ENCODE measurements at places on chromosomes 3 and 15.

GRCh38 chr3:42666022-42666421 is 12.5 kb downstream of the ZBTB47 start:
- no peak for DNase-seq

GRCh38 chr15:57084192-57084591 is 165.7 kb downstream of the TCF12 start:
- DNase-seq: no peak

DNA sequence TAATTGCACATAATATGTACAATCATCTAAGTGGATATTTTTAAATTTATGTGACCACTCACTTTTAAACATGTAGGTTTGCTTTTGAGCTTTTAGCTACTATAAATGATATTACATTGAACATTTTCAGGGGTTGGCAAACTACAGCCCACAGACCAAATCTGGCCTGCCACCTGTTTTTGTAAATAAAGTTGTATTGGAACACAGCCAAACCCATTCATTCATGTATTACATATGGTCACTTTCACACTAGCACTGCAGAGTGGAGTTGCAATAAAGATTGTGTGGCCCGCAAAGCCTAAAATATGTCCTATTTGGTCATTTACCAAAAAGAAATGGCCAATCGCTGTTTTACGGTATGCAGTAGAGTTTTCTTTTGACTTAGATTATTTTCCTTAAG is 21.2 kb downstream of the CMTM7 start:
- no peak for DNase-seq

DNA sequence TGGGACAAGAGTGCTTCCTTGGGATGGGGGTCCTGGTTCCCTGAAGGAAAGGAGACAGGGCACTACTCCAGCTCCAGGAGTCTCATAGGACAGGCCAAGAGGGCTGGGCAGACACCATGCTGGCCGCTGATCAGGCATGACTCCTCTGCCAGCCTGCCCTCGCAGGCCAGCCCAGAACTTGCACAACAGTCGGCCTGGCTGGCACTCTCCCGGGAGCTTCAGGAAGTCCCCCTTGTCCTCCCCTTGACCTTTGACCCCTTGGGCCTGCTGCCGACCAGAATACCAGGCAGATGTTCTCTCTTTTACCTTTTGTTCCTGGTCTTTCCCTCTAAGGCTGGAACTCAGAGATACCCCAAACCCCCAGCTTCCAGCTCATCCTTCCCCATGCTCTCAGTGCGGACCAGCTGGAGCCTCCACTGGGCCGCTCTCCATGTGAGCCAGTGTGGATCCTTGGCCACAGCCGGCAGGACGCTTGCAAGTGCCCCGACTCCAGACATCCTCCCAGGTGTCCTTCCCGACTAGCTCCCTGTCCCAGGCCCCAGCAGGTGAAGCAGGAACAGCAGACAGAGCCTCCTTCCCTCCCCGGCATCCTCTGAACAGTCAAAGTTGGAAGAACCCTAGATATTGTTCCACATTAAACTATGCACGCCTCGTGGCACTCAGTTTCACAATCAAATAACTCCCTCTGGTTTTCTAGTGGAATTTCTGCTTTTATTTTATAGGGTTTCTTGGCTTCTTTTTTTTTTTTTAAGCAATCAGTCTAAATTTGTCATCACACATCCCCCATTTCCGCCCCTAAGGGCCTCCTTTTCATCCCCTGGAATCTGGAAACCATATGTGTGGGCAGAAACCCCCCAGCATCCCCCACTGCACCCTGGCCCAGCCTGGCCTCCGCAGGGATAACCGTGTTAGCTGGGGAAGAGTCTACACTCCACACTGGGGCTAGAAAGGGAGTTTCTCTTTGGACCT is 15.7 kb downstream of the VPS18 start:
- DNase-seq: peak; percentile 86

DNA sequence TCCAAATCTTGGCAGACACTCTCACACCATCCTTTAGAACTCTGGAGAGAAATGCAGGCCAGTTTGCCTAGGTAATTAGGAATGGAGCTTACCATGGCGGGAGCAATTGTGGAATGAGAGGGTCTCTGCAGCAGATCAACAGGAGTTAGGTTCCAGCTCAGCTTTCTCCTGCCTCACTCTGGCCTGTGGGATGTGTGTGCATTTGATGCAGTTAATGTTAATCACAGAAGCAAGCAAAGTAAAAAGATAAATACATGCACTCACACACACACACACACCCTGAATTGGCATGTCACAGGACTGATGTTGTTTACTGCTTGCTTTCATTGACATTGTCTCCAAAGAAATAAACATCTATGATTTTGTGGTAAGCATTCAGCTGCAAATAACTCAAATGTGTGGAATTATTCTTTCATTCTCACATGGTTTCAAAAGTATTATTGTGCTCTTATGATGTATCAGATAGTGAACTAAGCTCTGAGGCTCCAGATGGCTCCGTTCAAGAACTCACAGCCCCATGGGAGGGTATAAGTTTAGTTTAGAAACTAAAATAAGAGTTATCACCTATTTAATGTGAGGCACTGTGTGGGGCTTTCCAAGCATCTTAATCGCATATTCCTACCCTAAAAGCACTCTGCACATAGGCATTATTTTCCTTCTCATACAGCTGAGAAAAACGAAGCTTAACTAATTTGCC is 31.3 kb upstream of the BFSP2 start:
- DNase-seq: no peak

GRCh38 chr15:70879401-70879800 is 12.8 kb downstream of the THAP10 start:
- no peak for DNase-seq

DNA sequence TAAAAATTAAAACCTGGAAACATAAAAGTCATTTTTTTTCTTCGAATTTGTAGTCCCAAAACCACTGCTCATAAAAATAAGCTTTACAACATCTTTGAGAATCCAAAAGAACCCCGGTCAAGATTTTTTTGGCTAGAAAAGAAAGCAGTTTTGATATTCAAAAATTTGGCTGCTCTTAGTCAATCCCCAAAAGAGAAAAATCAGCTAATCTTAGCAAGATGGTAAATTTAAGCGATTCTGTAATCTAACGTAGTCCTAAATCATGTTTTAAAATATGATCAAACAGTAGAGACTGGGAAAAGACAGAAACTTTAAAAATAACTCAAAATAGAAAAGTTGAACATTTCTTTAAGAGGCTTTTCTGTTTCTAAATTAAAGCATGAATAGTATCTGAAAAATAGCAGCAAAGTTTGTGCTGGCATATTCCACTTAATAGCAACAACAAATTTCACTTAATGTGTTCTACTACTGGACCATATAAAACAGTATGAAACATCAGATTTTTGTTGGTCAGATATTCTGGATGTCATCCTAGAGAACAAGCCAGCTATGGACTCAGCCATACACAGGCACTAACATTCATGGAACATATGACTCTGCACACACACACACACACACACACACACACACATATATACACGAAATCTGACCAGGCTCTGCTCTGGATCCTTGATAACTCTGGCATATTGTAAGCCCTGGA is 19.1 kb upstream of the NR2F2 start:
- DNase-seq: peak; percentile 60

- DNase-seq: no peak
Measured at GRCh38 chr15:53974813-53975212, 3.4 kb upstream of the UNC13C start.

GRCh38 chr3:128735287-128735686 is 9.3 kb downstream of the RAB7A start:
- no peak for DNase-seq

GRCh38 chr15:82177291-82178010 is 85.1 kb downstream of the EFL1 start:
- no peak for DNase-seq

GRCh38 chr3:3753416-3753815 is 45.8 kb upstream of the LRRN1 start:
- DNase-seq: no peak

GRCh38 chr3:150747886-150748683 is 14.9 kb downstream of the SIAH2 start:
- no peak for DNase-seq

- no peak for DNase-seq
Measured at GRCh38 chr15:94230883-94231722, at the start of gene MCTP2. TSS of gene MCTP2 (plus strand) at chr15:94231561. CDS start at chr15:94298266, 66,705 bp downstream.

DNA sequence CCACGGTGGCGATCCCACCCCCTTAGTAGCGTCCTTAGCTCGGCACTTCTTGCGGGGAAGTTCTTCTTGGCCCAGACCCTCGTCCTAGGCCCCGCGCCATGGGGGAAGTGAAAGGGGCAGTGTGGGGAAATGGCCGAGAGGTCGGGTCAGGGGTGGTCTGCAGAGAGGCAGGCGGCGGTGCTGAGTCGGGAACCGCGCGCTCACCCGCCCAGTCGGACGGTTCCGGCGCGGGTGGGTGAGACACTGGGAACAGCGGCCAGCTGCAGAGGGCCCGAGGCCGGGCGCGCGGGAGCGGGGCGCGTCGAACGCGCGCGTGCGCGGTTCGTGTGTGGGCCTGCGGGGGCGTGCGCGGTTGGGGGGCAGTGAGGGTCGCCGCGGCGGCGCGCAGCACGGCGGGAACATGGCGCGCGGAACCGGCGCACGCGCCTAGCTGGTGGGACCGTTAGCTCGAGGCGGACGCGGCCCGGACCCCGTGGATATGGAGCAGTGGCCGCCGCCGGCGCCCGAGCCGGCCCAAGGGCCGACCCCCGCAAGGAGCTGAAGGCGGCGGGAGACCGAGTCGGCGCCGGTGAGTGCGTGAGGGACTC is 246.9 kb downstream of the GOLGA6L6 start:
- DNase-seq: no peak

- DNase-seq: no peak
Measured at GRCh38 chr3:136247436-136247835, 2.7 kb upstream of the PCCB start.

DNA sequence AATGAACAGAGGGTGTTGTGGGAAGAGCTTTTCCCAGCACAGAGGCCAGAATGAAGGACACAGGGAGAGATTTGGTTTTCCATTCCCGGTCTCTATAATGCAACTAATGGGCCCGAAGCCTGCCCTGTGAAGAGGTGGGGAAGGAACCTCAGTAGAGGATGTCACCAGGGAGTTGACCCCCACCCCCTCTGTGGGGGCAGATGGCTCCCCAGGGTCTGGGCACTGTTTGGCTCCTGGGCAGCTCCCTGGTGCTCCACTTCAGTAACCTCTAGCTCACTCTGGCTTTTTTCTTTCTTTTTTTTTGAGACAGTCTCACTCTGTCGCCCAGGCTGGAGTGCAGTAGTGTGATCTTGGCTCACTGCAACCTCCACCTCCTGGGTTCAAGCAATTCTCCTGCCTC is 109.1 kb upstream of the DLG1 start:
- no peak for DNase-seq

- no peak for DNase-seq
Measured at GRCh38 chr3:174215456-174215855, 643.7 kb upstream of the NAALADL2 start.

DNA sequence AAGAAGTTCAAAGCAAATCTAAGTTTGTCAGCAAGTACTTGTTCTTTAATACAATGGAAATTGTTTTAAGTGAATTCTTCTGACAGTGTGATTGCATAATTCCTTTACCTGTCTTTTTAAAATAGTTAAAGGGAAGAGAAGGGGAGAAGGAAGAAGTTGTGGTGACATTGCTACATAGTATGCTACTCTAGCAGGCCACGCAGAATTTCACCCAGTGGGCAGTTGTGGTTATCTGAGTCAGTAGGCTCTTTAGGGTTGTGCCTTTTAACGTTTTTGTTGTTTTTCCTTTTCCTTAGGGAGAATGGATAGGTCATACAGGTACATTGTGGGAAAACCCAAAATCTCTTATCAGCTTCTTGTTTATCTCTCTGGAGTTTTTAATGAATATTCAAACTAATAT is 40.4 kb downstream of the KIF15 start:
- DNase-seq: no peak

- peak; percentile 94 for DNase-seq
Measured at GRCh38 chr15:81752974-81753373, 292.8 kb downstream of the MEX3B start.

DNA sequence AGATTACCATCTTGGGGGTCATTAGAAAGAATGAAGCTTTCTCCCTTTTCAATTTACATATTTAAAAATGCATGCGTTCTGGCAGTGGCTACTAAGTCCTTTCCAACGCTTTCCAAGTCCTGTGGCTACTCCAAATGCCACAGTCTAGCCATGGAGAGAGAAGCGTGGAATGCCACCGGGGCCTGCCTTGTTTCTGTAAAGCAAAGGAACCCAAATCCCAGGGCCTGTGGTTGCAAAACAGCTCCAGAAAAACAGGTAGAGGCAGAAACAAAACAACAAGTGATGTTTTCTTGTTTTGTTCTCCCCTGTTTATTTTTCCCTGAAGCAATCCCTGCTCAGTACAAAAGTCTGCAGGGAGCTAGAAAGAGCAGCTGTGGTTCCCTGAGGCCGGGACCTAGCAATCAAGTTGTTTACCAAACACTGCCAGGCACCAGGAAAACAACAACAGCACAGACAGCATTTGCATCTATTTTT is 85.5 kb downstream of the FOXP1 start:
- no peak for DNase-seq

DNA sequence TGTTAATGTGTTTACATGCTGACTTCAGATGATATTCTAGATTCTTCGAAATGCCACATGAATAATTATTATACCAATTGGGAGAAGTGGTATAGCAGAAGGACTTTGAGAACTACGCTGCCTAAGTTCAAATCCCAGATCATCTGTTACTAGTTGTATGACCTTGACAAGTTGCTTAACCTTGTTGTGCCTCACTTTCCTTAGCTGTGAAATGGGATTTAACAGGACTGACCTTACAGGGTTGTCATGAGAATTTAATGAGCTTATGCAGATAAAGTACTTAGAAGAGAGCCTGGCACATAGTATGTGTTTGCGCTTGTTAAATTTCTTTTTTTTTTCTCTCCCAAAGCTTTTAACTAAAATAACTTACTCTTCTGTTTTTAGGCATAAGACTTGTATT is 24.4 kb downstream of the WDR76 start:
- DNase-seq: no peak

DNA sequence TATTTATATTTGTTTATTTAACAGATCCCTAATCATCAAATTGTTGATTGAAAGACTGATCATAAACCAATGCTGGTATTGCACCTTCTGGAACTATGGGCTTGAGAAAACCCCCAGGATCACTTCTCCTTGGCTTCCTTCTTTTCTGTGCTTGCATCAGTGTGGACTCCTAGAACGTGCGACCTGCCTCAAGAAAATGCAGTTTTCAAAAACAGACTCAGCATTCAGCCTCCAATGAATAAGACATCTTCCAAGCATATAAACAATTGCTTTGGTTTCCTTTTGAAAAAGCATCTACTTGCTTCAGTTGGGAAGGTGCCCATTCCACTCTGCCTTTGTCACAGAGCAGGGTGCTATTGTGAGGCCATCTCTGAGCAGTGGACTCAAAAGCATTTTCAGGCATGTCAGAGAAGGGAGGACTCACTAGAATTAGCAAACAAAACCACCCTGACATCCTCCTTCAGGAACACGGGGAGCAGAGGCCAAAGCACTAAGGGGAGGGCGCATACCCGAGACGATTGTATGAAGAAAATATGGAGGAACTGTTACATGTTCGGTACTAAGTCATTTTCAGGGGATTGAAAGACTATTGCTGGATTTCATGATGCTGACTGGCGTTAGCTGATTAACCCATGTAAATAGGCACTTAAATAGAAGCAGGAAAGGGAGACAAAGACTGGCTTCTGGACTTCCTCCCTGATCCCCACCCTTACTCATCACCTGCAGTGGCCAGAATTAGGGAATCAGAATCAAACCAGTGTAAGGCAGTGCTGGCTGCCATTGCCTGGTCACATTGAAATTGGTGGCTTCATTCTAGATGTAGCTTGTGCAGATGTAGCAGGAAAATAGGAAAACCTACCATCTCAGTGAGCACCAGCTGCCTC is 14.7 kb downstream of the THBS1 start:
- DNase-seq: no peak

GRCh38 chr3:32076566-32076965 is 29.9 kb upstream of the GPD1L start:
- no peak for DNase-seq
